ENCODE measurements at places on chromosomes 16 and 17.
A peak's percentile ranks its signal among the peaks of the same experiment; 100 is the strongest.

GRCh38 chr17:5826384-5826783 lies 242.1 kb upstream of the NLRP1 start:
- no peak for DNase-seq

DNA sequence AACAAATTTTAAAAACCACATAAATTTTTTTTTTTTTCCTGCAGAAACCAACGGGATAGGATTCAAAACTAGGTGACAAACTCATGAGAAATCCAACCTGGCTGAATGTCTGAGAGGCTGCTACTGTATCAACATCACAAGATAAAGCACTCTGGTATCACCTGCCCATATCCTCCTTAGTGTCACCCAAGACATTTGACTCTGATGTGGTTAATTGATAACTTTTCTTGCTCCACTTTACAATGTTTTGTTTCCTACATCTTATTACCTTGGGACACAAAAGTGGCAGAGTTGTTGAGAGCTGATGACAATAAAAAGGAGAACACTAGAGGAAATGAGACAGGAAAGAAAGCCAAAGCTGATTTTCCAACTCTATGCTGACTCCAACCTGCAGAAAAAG lies 4.0 kb upstream of the FBXL20 start:
- no peak for DNase-seq

DNA sequence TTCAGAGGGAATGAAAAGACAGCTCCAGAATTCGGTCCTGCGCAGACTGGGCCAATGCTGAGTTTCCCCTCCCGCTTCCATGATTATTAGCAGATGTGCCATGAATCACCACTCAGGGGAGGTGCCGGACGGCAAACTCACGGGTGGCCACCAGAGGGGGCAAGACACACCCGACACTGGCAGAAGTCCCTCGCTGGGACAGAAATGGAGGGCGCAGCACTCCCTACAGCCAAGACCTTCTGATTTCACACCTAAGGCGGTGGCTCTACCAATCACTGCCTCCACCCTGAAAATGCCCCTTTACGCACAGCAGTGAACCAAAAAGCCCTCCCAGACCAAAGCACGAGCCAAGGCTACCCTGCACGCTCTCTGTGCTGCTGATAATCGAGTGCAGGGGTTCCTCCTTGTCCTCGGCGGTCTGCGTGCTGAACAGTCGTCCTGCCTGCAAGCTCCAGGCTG lies 26.8 kb downstream of the TRAP1 start:
- peak; percentile 86 for DNase-seq

GRCh38 chr17:82865274-82865673 lies 25.5 kb upstream of the ZNF750 start:
- no peak for DNase-seq
